ENCODE measurements at places on chromosomes 6 and 20. TPM values are rescaled to one million over a fixed set of nuclear protein-coding genes. Genes with fewer than 3 reads are reported as not detected.

DNA sequence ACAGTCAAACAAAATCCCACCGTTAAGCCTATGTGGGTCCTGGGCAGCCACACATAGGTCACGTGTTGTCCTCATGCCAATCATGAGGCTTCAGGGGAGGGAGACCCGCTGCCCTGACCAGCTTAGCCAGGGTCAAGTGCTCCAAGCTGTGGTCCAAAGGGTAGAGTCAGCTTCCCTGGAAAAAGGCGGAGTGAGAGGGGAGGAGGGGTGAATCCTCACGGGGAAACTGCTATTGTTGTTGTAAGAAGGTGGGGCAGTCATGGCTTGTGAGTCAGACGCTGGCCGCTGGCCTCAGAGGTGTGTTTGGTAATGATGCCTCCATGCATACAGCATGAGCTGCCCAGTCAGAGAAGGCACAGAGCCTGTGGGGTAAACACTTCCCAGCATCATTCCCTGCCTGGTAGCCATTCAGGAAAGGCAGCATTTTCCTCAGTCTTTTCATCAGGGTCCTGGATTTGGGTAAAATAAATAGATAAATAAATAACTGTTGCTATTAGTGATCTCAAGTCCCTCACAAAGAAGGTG is 8.7 kb downstream of the CST3 start:
- no peak overlapping the region for H3K4me3 ChIP-seq
- H3K27me3 ChIP-seq = no peaks in the 10 kb centered on the region
- DNase-seq = no peak
- H3K27ac ChIP-seq = no peak overlapping the region

GRCh38 chr20:32206760-32207625 is 550 bp downstream of the PLAGL2 start:
- H3K36me3 ChIP-seq = peaks cover 26% of the 10 kb centered on the region
- no peaks in the 10 kb centered on the region for H3K27me3 ChIP-seq
- H3K4me3 ChIP-seq = peak overlapping the region; percentile 93
- peaks cover 18% of the 10 kb centered on the region for H3K4me1 ChIP-seq

DNA sequence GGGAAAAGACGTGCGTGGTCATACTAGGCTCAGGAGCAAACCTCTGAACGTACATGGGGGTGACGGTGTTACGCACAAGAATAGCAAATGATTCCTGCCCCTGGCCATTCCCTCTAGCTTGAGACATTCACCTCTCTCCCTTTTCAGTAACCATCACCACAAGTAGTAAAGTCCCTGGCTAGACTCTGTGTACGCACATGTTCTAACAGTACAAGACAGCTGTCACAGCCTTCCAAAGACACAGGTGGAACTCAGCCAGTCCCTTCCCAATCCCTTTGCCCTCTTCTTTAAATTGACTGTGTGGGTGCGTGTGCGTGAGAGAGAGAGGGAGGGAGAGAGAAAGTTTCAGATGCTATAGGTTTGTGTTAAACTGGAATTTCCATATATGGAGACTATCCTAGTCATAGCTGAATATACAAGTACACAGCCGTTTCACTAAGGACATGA is 67.3 kb downstream of the LY86 start:
- H3K27me3 ChIP-seq = no peaks in the 10 kb centered on the region
- no peaks in the 10 kb centered on the region for H3K36me3 ChIP-seq
- H3K27ac ChIP-seq = peak overlapping the region; percentile 47
- peaks cover 81% of the 10 kb centered on the region for H3K4me1 ChIP-seq
- DNase-seq = no peak

DNA sequence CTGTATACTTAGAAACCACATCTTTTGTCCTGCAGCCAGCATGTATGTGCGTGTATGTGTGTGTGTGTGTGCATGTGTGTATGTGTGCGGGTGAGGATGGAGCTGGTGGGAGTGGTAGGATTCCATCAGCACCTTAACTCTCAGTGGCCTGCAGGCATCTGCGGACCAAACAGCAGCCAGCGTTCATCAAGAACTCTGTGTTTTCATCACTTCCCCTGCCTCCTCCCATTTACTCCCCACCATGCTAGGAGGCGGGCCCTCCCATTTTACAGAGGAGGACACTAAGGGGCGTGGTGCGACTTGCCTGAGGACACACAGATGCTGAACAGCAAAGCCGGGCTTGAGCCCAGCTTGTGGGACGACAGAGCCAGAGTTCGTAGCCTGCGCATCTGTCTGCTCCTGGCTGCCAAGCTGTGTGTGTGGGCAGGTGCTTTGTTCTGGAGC is 8.9 kb downstream of the VSTM2L start:
- no peaks in the 10 kb centered on the region for H3K36me3 ChIP-seq
- H3K4me1 ChIP-seq = peaks cover 24% of the 10 kb centered on the region
- DNase-seq = no peak
- H3K4me3 ChIP-seq = no peak overlapping the region
- H3K27me3 ChIP-seq = peaks cover 20% of the 10 kb centered on the region
- H3K27ac ChIP-seq = no peak overlapping the region

The SLC13A3 gene
- total RNA-seq = 1.4 TPM
